ENCODE measurements at places on chromosomes 16 and 17. TPM values are rescaled to one million over a fixed set of nuclear protein-coding genes. Genes with fewer than 3 reads are reported as not detected.

- DNase-seq: no peak
Measured at GRCh38 chr17:72152387-72152929, 31.6 kb downstream of the SOX9 start.

DNA sequence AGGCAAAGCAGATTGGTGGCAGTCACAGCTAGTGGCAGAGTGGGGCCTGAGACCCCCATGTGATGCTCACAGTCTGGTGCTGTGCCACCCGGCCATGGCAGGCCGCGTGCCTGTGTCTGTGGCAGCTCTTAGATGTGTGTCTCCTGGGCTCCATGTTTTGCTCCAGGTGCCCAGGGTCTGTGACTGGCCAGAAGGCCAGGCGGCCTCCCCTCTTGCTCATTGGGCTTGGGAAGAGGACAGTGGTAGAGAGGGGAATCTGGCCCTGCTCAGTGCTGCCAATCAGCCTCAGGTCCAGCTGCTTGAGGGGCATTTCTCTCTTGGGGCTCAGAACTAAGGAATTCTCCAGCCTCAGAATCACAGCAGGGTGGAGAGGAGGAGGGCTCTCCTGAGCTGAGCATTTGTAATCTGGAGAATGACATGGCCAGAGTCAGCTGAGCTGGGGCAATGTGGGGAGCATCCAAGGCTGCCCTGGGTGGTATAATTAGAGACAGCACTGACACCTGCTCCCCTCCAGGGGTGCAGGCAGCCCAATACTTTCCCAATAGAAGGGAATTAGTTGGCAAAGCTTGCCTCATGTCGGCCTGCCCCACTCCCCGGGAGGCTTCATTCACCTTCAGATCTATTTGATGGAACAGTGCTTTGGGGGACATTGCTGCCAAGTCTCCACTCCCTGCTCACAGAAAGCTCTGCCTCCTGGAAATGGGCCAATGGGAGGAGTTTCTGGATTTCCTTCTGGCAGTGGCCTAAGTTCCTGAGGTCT is 2.7 kb upstream of the LASP1NB start:
- peak; percentile 40 for DNase-seq

DNA sequence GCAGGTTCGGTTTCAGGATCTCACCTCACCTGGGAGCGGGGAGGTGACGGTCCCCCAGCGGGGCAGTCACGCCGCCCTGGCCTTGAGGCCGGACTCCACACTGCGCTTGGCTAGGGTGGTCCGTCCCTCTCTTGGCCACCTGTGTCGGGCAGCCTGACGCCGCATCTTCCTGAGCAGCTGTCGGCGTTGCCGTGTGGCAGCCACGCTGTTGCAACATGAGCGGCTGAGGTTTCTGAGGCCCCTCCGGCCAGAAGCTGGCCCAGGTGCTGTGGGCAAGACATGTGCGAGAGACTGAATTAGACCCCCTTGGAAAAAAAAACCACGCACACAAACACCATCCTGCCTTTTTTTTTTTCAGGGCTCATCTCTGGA is 49.2 kb downstream of the IRF8 start:
- DNase-seq: no peak

GRCh38 chr17:65532101-65532890 is 29.2 kb downstream of the AXIN2 start:
- no peak for DNase-seq

DNA sequence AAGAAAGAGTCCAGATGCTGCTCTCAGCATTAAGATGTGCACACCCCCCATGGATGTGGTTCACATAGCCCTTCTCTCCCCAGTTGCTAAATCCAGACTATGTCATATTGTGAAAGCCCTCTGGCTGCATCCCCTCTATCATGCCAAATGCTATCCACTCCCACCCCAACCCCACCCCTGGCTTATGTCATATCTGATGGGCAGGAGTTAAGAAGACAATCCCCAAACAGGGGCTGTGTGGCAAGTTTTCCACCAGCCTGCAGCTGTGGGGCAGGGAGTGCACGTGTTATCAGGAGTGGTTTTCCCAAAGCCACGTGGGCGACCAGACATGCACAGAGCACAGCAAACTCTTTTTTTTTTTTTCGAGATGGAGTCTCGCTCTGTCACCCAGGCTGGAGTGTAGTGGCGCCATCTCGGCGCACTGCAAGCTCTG is 10.0 kb downstream of the FAM117A start:
- no peak for DNase-seq

DNA sequence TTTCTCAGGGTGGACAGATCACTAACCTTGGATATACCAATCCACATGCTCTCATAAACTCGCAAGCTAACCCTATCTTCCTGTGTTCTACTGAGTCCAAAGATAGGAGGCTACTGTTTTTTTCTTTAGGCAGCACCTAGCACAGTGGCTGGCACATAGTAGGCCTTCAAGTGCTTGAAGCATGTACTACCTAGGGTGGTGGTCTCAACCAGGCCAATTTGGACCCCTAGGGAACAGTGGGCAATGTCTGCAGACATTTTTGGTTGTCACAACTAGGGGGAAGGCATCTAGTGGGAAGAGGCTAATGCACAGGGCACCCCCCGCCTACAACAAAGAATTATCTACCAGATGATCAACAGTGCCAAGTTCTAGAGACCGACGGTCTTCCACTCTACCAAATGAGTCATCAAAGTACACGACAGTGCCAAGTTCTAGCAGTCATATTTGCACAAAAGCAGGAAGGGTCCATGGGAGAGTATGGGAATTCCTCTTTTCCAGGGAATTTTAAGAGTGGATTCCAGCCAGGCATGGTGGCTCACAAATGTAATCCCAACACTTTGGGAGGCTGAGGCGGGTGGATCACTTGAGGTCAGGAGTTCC is 390.3 kb downstream of the SLC39A11 start:
- DNase-seq: no peak

DNA sequence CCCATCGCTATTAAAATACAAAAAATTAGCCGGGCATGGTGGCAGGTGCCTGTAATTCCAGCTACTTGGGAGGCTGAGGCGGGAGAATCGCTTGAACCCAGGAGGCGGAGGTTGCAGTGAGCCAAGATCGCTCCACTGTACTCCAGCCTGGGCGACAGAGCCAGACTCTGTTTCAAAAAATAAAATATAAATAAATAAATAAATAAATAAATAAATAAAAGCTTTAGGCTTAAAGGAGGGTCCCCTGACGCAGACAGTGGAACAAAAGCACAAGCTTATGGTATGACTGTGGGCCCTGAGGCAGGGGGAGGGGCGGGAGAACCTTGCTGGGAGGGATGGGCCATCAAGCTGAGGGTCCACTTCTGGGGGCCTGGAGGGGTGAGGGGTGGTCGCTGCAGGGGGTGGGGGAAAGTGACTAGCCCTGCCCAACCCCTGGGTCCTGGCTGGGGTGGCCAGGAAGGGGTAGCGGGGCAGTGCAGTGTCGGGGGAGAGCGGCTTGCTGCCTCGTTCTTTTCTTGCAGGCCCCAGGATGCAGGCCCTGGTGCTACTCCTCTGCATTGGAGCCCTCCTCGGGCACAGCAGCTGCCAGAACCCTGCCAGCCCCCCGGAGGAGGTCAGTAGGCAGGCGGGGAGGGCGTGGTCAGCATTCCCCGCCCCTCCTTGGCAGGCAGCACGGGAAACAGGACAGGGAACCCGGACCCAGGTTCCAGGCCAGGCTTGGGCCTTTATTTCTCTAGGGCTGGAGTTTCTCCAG is 4.7 kb downstream of the SERPINF1 start:
- no peak for DNase-seq

- no peak for DNase-seq
Measured at GRCh38 chr17:2390199-2390836, 10.5 kb downstream of the MNT start.

- DNase-seq: no peak
Measured at GRCh38 chr17:40369923-40370322, 5.4 kb upstream of the GJD3 start.

GRCh38 chr17:31126318-31126717 is 31.5 kb downstream of the NF1 start:
- DNase-seq: no peak

DNA sequence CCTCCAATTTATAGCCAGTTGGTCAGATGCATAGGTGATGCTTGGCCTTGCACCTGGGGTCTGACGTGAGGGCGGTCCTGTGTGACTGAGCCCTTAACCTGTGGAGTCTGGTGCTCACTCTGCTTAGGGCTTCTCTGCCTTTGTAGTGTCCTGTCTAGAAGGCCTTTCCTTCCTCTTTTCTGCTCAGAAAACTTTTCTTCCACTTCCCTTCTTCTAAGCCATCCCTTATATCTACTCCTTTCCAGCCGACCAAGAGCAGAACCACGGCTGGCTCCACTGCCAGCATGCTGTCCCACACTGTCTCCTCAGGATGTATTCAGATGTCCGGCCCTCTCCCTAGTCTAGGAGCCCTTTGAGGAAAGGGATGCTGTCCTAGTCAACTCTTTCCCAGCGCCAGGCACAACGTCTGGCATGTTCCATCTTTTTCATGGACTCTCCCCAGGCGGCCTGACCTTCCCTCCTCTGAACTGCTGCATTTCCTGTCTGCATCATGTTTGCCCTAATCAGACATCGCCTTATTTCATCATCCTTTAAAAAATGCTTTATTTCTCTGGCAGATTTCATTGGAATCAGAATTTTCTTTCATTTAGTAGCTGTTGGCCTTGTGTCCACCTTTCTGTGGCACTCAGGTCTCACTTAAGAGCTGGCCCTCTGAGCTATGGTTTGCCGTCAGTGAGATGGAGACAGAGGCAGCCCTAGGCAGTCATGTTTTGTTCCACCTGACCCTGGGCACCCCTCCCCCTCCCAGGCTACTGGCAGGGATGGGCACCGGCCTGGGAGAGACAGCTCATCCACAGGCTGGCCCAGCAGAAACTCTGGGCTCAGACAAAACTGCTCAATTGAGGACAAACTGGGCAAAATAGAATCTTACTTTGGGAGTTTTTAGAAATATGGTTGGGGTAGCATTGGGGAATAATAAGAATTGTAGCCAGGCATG is 15.5 kb upstream of the BRCA1 start:
- DNase-seq: peak; percentile 29

DNA sequence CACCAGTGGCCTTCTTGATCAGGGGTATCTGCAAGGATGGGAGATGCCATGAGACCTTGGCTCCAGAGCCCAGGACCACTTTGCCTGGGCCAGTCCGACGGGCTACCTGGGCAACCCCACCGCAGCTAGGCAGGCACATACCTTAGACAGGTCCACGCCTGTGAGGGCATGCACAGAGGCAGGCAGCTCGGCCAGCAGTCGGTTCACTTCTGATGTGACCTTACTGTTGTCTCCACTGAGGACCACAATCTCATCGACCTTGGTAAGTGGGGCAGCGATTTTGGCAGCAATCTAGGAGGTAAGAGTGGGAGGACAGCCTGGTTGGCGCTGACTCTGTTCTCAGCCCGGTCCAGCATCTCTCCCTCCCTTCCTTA is 17.0 kb downstream of the FLOT2 start:
- no peak for DNase-seq

DNA sequence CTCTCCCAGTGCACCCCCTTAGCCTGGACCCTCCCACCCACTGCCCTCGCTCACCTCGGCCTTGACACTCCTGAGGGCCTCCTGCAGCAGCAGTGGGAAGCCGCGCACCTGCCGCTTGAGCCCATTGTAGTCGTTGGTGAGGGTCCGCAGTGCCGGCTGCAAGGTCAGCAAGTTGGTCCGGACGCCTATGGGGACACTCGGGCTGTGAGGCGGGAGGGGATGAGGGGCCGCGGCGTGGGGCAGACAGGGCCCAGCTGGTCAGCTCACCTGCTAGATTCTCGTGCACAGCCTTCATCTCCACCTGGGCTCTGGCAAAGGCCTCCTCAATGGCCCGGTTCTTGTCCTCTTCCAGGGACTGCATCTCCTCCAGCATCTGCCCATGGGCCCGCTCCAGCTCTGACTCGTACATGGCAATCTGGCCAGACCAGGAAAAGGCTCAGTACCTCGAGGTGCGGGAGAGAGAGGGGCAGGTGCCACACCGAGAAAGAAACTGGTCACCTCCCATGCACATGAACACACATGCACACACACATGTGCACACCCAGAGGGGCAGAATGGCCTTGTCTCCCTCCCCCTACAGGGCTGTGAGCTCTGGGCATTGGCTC is 32.6 kb downstream of the KIFC3 start:
- no peak for DNase-seq

DNA sequence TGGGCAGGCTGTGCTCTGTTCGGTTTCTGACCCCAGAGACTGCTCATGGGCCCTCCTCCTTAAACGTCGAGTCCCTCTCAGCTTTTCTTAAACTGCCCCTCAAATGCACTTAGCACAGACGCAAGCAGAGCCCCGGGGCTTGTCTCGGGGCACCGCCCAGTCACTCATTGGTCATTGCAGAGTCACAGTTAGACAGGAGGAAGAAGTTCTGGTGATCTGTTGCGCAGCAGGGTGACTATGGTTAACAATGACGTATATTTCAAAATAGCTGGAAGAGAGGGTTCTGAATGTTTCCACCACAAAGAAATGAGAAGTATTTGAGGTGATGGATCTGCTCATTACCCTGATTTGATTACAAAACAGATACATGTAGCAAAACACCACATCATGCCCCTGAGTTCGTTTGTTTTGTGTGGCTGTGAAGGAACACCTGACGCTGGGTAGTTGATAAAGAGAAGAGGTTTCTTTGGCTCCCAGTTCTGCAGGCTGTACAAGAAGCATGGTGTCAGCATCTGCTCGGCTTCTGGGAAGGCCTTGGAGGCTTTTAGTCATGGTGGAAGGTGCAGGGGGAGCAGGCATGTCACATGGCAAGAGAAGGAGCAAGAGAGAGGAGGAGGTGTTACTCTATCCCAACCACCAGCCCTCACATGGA is 387.4 kb downstream of the CPPED1 start:
- no peak for DNase-seq

DNA sequence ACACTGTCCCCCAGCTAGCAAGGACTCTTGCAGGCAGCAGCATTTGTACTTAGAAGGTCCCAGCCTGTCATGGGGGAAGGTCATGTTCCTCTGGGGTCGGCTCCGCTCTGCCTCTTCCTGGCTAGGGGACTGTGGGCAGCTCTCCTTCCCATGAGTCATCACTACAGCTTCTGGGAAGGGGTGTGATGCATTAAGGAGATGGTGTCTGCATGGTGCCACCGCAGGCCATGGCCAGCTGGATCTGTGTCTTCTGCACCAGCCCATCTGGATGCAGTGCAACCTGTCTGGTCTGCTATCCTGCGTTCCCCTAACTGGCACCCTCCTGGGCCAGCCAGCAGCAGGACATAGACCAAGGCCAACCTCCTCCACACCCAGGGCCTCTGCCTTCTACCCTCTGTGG is 6.3 kb downstream of the STARD3 start:
- no peak for DNase-seq

GRCh38 chr16:4765511-4766474 is 1.2 kb downstream of the ZNF500 start:
- no peak for DNase-seq

GRCh38 chr16:27118526-27118925 is 51.8 kb downstream of the C16orf82 start:
- DNase-seq: no peak

RPGRIP1L gene
- 6.9 TPM for total RNA-seq

ALKBH5 gene
- total RNA-seq: 126 TPM

CCDC144A gene
- 0.56 TPM for total RNA-seq

GUCY2D gene
- total RNA-seq: not detected

CCDC154 gene
- total RNA-seq: 2.0 TPM

PRR15L gene
- not detected for total RNA-seq

GJC1 gene
- total RNA-seq: 3.7 TPM

VPS9D1 gene
- total RNA-seq: 4.6 TPM

PRRT2 gene
- total RNA-seq: 1.1 TPM

Measured in activated CD8-positive, alpha-beta memory T cell treated with anti-CD3 and anti-CD28 coated beads, Interleukin-2, amount 10 ng/mL, durations not matched to agents 7 days and 5 days (primary cell).